ENCODE measurements at places on chromosomes 1 and 21. TPM values are rescaled to one million over a fixed set of nuclear protein-coding genes. Genes with fewer than 3 reads are reported as not detected.

Gene KIF17
- not detected for total RNA-seq

Gene TACSTD2
- total RNA-seq = not detected

Gene GNG12
- total RNA-seq = 0.21 TPM

Gene E2F2
- total RNA-seq = 15.5 TPM

Gene ADAMTS4
- 0.43 TPM for total RNA-seq

Gene GPR25
- not detected for total RNA-seq

Gene IKBKE
- 53.3 TPM for total RNA-seq

DNA sequence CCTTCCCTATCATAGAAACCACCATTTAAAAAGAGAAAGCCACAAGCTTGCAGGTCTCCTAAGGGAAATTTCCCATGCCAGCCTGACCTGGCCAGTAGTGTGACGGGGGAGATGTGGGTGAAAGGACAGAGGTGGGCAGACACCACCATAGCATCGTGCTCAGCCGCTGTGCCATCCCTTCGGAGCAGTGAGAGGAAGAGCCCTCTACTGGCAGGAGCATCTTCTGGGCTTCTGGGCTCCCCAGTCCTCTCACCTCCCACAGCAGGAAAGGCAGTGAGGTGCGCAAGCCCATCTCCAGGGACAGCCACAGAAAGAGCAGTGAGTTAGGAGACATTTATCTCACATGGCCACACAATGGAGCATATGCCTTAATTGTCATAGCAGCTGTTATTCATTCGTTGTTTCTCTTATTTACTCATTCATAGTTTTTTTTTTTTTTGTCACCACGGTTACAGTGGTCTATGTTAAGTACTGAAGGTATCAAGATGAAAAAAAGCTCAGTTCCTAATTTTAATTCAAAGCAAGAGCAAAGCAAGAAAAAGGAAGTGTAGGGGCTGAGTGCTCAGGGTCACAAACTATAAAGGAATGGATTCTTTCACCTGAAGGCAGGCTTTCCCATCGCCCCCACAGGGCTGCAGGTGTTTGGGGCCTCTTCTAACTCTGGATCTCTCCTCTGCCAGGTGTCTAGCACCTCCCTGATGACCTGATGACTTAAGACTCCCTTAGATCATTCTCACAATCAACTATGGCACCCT is 48.8 kb upstream of the CAMK1G start:
- DNase-seq = no peak

- DNase-seq = no peak
Observed at GRCh38 chr21:44612669-44613229, 870 bp downstream of the KRTAP10-8 start.

DNA sequence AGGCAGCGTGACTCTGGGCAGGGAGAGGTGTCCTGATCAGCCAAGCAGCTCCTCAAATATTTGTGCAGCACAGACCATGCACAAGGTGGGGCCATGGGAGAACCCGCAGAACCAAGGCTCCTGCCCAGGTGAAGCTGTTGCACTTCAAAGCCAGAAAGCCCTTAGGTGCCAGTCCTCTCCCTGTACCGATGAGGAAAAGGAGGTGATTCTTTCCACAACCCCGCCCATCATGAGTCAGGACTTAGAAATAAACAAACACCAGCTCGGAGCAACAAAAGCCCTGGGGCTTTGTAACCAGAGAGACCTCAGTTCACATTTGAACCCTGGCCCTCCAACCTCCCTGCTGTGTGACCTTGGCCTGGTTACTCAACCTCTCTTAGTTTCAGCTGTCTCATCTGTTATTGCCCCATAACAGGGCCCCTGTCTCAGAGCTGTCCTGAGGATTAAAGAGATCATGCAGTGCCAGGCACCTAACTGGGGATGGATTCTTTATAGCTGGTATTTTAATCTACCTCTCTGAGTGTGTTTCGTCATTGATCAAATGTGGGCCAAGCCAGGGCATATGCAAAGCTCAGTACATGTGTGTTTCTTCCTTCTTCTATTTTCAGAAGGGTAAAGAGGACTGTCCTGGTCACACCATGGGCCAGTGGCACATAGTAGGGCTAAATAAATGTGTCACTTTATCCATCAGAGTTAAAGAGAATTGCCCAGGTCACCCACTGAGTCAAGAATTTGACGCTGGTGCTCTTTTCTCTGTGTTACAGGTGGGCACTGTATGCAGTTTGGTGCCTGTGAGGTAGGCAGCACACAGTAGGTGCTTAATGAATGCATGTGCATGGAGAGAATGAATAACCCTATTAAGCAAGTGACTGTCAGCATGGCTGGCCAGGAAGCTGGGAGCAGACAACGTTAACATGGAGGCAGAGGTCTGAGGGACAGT is 1.4 kb downstream of the LDLRAD1 start:
- DNase-seq = no peak

DNA sequence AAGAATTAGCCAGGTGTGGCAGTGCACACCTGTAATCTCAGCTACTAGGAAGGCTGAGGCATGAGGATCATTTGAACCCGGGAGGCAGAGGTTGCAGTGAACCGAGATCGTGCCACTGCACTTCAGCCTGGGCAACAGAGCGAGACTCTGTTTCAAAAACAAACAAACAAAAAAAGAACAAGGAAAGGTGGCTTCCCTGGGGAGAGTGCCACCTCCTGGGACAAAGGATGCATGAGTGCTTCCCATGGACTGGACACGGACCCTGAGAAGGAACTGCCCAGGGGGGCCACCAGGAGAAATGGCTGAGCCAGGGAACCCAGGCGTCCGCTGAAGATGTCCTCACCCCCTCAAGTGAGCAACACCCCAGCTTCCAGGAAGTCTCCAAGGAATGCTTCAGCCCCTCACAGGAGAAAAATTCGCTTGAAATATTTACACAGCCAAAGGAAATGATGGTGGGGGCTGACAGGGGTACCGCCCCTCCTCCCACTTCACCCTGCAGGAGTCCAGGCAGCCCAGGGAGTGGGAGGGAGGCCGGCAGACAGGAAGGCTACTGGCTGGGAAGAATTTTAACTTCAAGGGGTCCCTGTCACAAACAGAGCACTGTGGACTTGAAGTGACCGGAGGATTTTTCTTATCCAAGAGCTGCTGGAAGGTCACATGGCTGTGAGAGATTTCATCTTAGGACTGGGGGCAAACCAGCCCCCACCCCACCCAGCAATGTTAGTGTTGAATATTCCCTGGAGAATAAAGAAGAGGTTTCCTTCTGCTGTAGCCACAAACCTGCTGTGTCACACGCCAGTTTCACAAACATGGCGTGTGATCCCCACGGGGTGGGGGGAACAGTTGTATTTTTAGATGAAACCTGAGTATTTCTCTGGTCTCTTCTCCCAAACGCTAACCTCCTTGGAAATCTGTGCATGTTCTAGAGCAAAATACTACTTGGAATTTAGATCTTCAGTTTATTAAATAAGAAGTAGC is 90.8 kb upstream of the SLC25A33 start:
- DNase-seq = no peak

GRCh38 chr1:218164930-218165700 is 120.0 kb upstream of the RRP15 start:
- no peak for DNase-seq

DNA sequence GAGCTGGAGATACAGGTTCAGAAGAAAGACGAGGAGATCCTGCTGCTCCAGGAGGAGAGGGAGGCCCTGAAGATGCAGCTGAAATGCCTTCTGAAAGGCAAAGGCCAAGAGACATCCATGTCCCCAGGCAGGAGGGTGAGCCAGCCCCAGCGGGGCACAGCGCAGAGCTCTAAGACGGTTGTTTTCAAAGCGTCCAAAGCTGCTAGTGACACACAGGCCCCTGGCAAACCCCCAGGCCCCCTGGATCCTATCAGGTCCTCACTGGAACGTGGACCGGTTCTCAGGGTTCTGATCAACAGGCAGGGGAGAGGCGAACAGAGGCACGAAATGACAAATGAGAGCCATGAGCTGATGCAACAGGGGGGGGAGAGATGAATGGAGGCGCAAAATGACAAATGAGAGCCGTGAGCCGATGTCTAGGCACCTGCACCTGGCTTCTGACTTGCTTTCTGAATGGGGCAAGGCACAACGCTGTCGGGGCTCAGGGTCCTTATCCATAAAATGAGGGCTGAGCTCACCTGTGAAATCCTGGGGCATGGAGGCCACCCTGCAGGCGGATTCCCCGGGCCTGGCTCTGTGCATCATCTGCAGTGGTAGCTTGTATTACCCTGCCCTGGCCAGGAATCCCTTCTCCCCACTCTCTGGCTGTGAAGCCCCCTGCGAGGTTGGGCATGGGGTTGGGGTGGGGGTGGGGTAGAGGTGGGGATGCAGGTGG is 9.2 kb downstream of the CCDC27 start:
- DNase-seq = no peak

DNA sequence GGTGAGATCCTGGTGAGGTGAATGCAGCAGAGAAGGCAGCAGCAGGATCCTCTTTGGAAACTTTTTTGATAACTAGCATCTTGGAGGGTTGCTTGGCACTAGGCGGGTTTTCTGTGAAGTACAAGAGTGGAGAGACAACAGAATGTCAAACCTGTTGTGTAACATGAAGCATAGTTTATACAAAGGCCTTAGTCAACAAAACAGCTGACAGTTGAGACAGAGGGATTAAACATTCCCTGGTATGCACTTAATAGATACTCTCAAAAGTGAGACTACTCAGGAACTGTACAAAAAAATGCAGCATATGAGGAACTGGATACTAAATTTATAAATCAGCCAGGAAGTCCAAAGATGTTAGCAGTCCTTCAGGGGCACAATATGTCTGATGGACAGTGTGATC is 16.4 kb upstream of the CCDC17 start:
- no peak for DNase-seq

DNA sequence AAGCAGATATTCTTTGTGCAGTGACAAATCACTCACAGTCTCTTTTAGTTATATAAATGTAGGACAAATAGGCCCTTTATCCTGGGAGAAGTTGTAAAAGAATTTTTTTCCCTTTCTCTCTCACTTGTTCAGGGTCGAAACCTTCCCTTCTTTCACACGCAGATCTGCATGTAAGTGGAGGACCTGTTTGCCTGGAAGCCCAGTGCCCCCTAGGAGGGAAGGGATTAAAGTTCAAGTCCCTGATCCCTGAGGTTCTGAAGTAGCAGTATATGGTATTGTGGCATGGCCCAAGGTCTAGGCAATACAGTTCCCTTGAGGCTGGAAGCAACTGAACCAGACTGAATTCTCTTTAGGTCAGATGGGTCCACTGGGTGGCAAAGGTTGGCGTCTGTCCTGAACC is 48.6 kb upstream of the PTGFRN start:
- no peak for DNase-seq

- no peak for DNase-seq
Observed at GRCh38 chr1:157239936-157240335, 101.7 kb upstream of the ETV3 start.

- no peak for DNase-seq
Observed at GRCh38 chr1:235397733-235398132, 30.5 kb downstream of the TBCE start.

- DNase-seq = no peak
Observed at GRCh38 chr1:155466617-155466972, 96.0 kb downstream of the ASH1L start.

GRCh38 chr1:85570446-85571180 is 9.9 kb upstream of the CCN1 start:
- DNase-seq = no peak

GRCh38 chr1:6785318-6785727 is at the start of gene CAMTA1:
Gene CAMTA1, plus strand, starts transcription at chr1:6785454. Its CDS starts 77 bp downstream, at chr1:6785531.
- no peak for DNase-seq

DNA sequence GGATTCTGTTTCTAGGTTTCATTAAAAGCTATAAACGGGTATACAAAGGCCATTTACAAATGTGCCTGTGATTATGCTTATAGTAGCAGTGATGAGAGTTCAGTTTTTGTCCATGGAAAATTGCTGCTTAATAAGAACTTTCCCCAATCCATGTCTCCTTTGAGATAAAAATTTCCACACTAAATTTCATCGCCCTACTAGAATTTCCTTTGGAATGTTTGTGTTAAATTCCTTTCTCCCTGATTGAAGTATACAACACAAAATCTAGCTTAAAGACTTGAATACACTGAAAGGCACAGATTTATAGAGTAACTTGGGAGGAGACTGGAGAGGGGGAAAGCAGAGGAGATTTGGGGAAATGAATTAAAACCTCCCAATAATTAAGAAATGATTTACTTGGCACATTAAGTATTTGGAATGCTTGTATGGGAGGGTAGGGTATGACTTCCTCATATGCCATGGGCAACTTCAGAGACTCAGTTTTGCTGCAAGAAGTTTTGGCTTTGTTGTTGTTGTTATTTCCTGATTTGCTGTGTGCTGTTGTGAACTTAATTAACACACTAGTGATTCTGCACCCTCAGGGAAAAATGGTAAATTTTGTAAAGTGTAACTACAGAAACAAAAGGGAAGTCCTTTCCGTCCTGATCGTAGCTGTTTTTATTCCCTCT is 157.6 kb upstream of the LMO4 start:
- no peak for DNase-seq

GRCh38 chr21:43899307-43900077 is 34.5 kb downstream of the AGPAT3 start:
- peak; percentile 22 for DNase-seq

DNA sequence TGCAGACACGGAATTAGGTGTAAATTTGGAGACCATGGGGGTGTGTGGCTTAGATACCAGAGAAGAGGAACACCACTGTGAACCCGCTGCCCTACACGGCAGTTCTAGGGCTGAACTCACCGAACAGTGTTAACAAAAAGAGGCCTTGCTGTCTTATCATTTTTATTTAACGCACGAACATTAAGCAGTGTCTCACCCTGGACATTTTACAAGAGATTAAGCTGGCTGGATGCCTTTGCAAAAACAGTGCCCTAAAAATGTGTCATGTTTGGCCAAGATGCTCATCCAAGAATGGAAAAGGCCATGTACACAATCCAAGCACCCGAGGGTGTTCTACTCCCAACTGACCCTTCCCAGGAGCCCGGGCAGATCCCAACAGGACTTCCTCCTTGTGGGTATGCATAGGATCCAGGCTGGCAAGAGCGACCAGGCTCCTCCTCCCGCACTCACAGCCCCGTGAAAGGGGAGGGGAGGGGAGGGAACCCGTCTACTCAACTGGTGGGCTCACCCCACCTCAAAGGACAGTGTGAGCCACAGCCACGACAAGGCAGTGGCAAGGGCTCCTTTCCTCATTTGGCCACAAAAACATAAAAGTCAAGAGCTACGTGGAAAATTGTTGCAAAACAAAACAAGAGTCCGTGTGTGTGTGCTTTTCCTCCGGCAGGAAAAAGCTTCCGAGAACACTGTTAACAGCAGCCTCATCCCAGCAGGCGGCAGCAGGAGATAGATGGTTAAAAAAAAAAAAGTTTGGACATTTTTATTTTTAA is 20.3 kb downstream of the C2CD2 start:
- no peak for DNase-seq

DNA sequence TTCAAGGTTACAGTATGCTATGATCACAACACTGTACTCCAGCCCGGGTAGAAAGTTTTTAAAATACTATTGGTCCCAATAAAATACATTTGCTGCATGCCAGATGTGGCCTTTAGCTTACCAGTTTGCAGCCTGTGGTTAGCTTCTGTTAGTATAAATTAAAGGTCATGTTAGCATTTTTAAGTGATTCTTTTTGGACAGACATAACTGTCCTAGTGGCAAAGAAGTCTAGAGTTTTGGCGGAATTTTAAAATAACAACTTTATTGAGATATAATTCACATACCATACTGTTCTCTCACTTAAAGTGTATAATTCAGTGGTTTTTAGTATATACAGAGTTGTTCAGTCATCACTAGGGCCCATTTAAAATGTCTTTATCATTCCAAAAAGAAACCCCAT is 24.3 kb upstream of the TMEM39B start:
- no peak for DNase-seq

Measured in natural killer cell treated with Interleukin-12 subunit alpha and Interleukin-12 subunit beta and Interleukin-15 and Interleukin-18, amount 100 ng/mL, for 72 hours (primary cell).